ENCODE measurements at places on chromosomes 1 and 21. TPM values are rescaled to one million over a fixed set of nuclear protein-coding genes. Genes with fewer than 3 reads are reported as not detected.

DNA sequence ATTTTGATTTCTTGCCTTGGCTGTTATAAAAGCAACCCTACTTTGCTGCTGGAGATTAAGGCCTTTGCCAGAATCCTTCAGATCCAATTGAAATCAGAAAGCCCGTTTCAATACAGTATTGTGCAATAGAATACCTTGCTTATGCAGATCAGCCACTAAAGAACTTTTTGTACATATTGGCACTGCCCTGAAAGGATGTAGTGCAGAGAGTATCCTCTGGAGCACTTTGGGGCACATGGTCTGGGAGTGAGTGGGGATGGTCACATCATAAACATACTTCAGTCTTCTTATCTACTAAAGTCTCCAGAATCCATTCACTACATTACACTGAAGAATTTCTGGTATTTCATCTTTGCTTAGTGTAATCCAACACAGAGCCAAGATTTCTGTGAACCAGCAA, 189.0 kb downstream of the CENPF start:
- H3K36me3 ChIP-seq, result no peaks in the 10 kb centered on the region
- DNase-seq, result no peak
- no peak overlapping the region for H3K27ac ChIP-seq
- H3K27me3 ChIP-seq, result no peaks in the 10 kb centered on the region
- H3K4me3 ChIP-seq, result no peak overlapping the region

GRCh38 chr1:42305639-42306038, 29.4 kb downstream of the FOXJ3 start:
- DNase-seq, result no peak
- peaks cover 3% of the 10 kb centered on the region for H3K36me3 ChIP-seq
- H3K4me3 ChIP-seq, result no peak overlapping the region
- H3K27me3 ChIP-seq, result no peaks in the 10 kb centered on the region

- no peak overlapping the region for H3K27ac ChIP-seq
- H3K4me3 ChIP-seq, result no peak overlapping the region
- H3K27me3 ChIP-seq, result no peaks in the 10 kb centered on the region
- DNase-seq, result no peak
Observed at GRCh38 chr1:40090652-40091355, 6.2 kb downstream of the PPT1 start.

DNA sequence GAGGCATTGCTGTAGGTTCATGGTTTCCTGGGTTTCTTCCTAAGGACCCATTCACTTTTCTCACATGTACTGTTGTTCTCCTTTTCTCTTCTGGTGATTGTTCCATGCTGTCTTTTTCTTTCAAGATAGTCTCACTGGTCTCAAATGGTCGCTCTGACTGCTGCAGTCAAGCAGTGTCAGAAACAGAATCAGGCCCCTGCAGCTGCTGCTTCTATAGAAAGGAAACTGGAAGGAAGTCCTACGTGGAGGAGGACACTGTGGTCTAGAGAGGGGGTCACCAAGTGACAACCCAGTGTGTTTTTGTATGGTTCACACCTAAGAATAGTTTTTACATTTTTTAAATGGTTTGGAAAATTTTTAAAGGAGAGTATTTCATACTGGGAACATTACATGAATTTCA, 2.4 kb downstream of the NECAP2 start:
- DNase-seq, result no peak
- no peaks in the 10 kb centered on the region for H3K27me3 ChIP-seq
- peaks cover 35% of the 10 kb centered on the region for H3K36me3 ChIP-seq
- peaks cover 36% of the 10 kb centered on the region for H3K4me1 ChIP-seq

DNA sequence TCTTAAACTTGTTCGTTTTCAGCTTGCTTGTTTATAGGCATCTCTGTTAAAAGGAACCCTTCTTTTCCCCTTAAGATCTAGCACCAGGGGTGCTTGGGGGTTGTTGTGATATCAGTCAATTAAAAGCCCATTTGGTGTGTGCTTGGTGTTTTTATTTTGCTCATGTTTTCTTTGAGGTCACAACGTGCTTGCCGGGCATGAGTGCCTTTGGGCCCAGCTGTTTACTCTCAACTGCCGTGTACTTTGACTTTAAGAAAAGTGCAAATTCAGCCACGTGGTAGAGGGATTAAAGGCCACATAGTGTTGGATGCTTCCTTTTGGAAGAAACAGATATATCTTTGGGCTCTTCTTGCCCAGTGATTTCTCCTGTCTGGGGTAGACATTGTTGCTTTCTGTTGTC, 10.5 kb downstream of the ARID1A start:
- peaks cover 34% of the 10 kb centered on the region for H3K4me1 ChIP-seq
- H3K4me3 ChIP-seq, result no peak overlapping the region
- no peak for DNase-seq
- peak overlapping the region; percentile 6 for H3K27ac ChIP-seq
- H3K36me3 ChIP-seq, result peaks cover 19% of the 10 kb centered on the region

GRCh38 chr1:37458551-37458950, 15.8 kb upstream of the ZC3H12A start:
- no peak overlapping the region for H3K4me3 ChIP-seq
- H3K36me3 ChIP-seq, result no peaks in the 10 kb centered on the region
- no peak overlapping the region for H3K27ac ChIP-seq
- peaks cover 7% of the 10 kb centered on the region for H3K4me1 ChIP-seq
- no peaks in the 10 kb centered on the region for H3K27me3 ChIP-seq

DNA sequence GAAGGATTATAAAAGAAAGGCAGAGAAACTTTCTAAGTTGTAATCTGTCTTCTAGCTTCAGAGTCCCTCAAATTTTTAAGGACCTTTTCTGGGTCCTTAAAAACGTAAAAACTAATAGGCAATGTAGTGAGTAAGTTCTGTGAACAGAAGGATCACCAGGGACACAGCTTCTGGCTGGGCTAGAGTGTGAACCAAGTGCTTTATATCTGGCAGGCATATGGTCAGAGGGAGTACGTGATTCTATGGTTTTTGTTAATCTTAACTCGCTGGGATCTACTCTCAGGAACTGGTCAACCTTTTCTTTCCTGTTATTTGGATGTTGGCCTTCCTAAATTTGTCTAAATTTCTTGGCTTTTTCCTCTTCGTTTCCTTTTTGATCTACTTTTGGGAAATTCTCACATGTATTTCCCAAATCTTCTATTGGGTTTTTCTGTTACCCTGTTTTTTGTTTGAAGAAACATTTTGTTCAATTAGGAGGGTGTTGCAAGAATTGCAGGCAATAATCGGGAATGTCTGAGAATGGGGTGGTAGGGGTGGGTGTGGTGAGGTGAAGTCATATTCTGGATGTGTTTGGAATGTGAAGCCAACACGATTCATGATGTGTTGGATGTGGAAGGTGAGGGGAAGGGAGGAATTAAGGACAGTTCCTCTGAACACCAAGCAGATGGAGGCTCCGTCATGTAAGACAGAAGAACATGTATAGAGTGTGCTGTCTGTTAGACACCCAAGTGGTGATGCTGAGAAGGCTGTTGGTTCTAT, 193.2 kb downstream of the FMN2 start:
- no peak for DNase-seq
- H3K4me1 ChIP-seq, result no peaks in the 10 kb centered on the region
- H3K27me3 ChIP-seq, result no peaks in the 10 kb centered on the region
- no peak overlapping the region for H3K4me3 ChIP-seq
- H3K27ac ChIP-seq, result no peak overlapping the region
- no peaks in the 10 kb centered on the region for H3K36me3 ChIP-seq

DNA sequence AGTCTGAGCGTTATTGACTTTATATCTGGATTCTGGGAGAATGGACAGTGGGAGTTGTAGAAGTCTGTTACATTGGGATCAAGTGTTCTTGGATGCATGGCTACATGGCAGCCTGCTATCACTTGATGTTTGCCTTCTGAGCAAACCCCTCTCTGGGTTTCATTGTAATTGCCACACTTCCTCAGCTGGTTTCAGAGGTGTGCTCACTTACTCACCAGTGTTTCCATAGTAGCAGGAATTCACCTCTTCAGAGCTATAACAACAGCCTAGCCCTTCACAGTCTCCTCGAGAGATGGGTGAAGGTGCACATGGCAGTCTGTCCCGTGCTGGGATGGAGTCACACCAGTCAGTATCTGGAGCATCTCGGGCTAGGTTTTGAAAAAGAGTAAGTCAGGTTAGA, 2.6 kb downstream of the ZP4 start:
- no peaks in the 10 kb centered on the region for H3K36me3 ChIP-seq
- no peak overlapping the region for H3K27ac ChIP-seq
- DNase-seq, result no peak
- H3K4me3 ChIP-seq, result no peak overlapping the region
- no peaks in the 10 kb centered on the region for H3K4me1 ChIP-seq
- no peaks in the 10 kb centered on the region for H3K27me3 ChIP-seq

DNA sequence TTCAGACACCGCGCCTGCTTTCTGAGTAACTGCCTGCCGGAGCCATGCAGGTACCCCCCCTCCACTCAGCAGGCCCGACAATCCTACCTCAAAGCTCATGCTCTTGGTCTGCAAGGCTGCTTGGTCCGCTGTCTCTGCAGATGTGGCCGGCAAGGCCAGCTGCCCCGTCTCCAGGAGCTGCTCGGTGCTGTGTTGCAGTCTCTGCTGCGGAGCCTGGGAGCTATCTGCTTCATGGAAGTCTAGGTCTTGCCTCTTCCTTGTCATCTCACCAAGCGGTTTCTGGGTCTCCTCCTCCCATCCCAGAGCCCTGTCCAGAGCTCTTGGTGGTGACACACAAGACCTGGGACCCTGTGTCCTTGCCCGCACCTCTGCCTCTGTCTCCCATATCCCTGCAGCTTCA, 24.0 kb upstream of the GNPAT start:
- H3K27ac ChIP-seq, result no peak overlapping the region
- no peak overlapping the region for H3K4me3 ChIP-seq
- no peaks in the 10 kb centered on the region for H3K27me3 ChIP-seq
- DNase-seq, result no peak

GRCh38 chr1:102799496-102799895, 308.8 kb downstream of the COL11A1 start:
- no peaks in the 10 kb centered on the region for H3K4me1 ChIP-seq
- no peak for DNase-seq
- H3K27me3 ChIP-seq, result no peaks in the 10 kb centered on the region
- no peak overlapping the region for H3K4me3 ChIP-seq
- no peak overlapping the region for H3K27ac ChIP-seq
- H3K36me3 ChIP-seq, result no peaks in the 10 kb centered on the region

DNA sequence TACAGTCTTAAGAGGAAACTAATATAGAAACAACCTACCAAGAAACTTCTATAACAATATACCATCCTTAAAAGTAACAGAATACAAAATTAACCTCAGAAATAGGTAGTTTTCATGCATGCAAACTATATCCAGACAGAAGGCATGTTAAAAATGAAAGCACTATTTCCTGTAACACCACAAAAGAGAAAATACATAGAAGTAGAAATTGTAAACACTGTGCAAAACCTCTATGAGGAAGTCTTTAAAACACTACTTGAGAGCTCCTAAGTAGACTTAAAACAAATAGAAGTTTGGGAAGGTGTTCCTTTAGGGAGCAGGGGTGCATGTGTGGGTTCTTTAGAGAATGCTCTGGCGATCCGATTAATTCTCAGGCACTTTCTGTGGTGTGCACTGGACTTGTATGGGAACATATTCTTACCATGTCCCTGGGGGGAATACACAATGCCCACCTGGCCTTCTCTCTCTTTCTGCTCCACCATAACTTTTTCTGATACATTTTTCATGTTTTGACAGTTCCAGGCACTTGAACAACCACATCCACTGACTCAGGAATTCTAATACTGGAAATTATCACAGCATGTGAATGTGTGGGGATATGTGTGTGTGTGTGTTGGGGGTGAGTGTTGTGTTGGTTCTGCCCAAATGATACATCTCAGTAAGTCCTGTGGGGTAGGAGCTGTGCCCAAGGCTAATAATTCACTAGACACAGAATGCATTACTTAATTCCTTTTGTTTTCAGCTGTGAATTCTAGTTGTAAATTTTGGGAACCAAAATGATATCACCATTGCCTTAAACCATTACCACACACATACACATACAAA, 866.3 kb upstream of the B3GALT2 start:
- H3K36me3 ChIP-seq, result no peaks in the 10 kb centered on the region
- no peaks in the 10 kb centered on the region for H3K4me1 ChIP-seq
- peak; percentile 27 for DNase-seq
- peak overlapping the region; percentile 18 for H3K27ac ChIP-seq
- no peak overlapping the region for H3K4me3 ChIP-seq
- H3K27me3 ChIP-seq, result no peaks in the 10 kb centered on the region

- no peaks in the 10 kb centered on the region for H3K27me3 ChIP-seq
- DNase-seq, result peak; percentile 72
- H3K36me3 ChIP-seq, result no peaks in the 10 kb centered on the region
- peak overlapping the region; percentile 14 for H3K27ac ChIP-seq
- no peak overlapping the region for H3K4me3 ChIP-seq
Observed at GRCh38 chr1:62271948-62272728, 47.1 kb downstream of the KANK4 start.

GRCh38 chr1:158140764-158141192, 39.9 kb upstream of the CD1D start:
- no peak for DNase-seq
- no peaks in the 10 kb centered on the region for H3K36me3 ChIP-seq
- no peaks in the 10 kb centered on the region for H3K27me3 ChIP-seq
- H3K4me1 ChIP-seq, result no peaks in the 10 kb centered on the region

DNA sequence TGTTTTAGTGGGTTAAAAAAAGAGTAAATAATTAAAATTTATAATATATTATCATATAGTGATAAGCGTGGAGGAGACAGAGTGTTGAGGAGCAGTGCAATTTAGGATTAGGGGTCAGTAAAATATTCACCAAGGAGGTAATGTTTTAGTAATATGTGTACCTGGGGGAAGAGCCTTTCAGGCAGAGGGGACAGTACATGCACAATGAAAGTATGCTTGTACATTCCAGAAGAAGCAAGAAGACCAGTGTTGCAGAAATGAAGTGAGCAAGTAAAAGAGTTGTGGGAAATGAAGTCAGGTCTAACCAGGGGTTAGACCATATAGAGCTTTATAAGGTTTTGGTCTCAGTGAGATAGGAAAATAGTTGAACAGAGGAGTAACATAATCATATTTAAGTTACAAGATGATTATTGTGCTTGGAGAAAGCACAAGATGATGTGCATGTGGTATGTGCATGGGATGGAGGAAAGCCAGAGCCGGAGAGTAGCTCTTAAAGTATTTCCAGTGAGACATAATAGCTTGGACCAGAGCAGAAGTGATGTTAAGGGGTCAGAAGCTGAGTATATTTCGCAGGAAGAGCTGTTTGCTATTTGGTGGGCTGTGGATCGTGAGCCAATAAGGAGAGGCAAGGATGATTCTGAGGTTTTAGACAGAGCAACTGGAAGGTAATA, 44.8 kb downstream of the SNX7 start:
- H3K4me3 ChIP-seq, result no peak overlapping the region
- no peaks in the 10 kb centered on the region for H3K36me3 ChIP-seq
- no peak overlapping the region for H3K27ac ChIP-seq

Gene OR6N1
- total RNA-seq, result not detected

Gene MEX3A
- 0.16 TPM for total RNA-seq

Gene OR6Y1
- not detected for total RNA-seq

Gene VANGL2
- not detected for total RNA-seq

Gene ACTRT2
- not detected for total RNA-seq

Gene SELENBP1
- not detected for total RNA-seq

Gene RSPH1
- 0.16 TPM for total RNA-seq

Gene SPATA45
- not detected for total RNA-seq

Gene TMEM125
- not detected for total RNA-seq

Gene ARMH1
- 25.5 TPM for total RNA-seq

Gene AGT
- total RNA-seq, result not detected

Measured in natural killer cell (primary cell).